Activated CD4-positive, alpha-beta T cell treated with anti-CD3 and anti-CD28 coated beads for 24 hours (primary cell): ENCODE measurements at places on chromosomes 16 and 17.

DNA sequence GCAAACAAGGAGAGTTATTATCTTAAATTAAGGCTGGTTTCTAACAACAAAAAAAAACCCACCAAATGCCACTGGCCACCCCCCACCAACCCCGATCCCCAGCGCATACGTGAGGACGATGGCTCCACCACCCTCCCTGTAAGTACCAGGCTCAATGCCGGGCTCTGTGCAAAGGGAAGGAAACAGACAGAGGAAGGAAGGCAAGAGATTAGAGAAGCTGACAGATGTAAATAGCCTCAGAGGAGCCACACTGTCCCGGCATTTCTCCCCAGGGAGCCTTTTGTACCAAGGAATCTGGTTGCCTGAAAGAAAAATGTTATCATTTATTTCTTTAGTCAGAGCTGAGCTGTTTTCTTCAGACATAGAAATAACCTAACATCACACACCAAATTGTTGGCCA, 13.1 kb downstream of the SOST start:
- DNase-seq: no peak

DNA sequence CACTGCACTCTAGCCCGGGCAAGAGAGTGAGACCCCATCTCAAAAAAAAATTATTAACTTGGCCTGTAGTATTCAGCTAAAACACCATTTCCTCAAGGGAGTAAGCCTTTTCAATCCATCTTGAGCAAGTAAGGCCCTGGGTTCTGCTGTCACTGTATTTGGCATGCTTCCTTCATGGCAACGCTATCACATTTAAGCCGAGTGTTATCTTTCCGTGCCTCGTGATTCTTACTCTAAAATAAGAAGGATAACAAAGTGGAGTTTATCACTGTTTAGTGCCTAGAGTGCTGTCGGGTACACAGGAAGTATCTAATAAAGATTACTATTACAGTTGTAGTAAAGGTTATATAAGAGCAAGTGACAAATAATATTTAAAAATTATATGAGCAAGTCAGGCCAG, 8.8 kb downstream of the VPS53 start:
- no peak for DNase-seq

DNA sequence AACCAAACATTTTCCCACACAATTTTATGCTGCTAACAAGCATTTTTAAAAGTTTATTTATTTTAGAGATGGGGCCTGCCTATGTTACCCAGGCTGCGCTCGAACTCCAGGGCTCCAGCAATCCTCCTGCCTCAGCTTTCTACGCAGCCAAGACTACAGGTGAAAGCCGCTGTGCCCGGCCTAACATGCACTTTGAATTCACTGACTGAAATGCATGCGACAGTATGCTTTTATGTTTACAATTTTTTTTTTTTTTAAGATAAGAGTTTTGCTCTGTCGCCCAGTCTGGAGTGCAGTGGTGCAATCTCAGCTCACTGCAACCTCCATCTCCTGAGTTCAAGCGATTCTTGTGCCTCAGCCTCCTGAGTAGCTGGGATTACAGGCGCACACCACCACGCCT, 47.8 kb downstream of the MAP1LC3B start:
- no peak for DNase-seq

- DNase-seq: no peak
These were observed 13.4 kb upstream of the APRT start for GRCh38 chr16:88825146-88825545.

GRCh38 chr17:46182961-46183360, 10.3 kb downstream of the KANSL1 start:
- no peak for DNase-seq

GRCh38 chr17:81930142-81931125, 2.9 kb upstream of the MAFG start:
- no peak for DNase-seq

GRCh38 chr16:66814734-66815133, 13.3 kb upstream of the TERB1 start:
- DNase-seq: no peak

GRCh38 chr16:89370081-89370511, 120.3 kb downstream of the ANKRD11 start:
- no peak for DNase-seq

DNA sequence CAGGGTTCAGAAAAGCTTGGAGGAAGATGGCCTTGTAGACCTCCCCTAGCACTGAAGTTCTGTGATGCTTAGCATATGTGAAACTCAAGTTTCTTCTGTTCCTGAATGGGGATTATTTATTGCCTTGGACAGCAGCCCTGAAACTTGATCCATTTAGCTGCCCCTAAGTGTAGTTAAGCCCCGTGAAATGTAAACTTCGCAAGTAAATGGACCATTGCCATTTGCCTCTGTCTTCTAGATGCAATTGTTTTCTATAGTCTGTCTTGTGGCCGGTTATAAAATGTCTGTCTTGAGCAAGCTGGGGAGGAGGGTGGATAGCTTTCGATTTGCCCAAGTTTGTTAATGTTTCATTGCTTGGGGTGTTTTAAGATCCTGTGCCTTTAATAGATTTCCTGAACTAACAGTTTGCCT, 261.8 kb downstream of the CDH13 start:
- no peak for DNase-seq

DNA sequence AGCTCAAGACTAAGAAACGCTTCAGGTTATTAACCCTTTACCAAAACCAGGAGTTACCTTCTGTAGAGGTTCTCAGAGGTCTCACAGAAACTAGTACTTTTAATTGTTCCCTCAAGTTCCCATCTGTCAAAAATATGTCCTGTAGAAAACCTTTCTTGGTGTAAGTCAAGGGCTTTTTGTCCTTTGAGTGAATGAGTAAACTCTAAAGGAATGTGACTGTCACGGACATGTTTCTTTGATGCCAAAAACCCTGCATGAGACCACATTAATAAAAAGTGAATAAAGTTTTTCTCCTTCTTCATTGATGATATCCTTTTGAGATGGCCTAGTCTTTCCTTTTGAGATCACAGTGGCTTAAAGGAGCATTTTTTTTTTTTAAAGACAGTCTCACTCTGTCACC, 102.9 kb downstream of the NLK start:
- DNase-seq: no peak

DNA sequence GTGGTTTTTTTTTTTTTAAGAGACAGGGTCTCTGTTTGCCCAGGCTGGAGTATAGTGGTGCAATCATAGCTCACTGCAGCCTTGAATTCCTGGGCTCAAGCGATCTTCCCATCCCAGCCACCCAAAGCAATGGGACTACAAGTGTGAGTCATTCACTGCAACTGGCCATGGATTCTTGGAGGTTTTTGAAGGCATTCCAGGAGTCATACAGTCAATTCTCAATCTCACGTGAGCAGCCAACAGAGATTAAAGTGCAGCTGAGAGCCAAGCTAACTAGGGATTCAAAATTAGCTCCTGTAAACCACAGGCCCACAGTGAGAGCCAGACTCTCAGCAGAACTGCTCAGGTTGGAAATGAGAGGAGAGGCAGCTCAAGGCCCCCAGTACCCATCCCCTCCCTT, 30.2 kb downstream of the XPO6 start:
- DNase-seq: no peak

GRCh38 chr17:56638591-56639051, 45.1 kb downstream of the NOG start:
- DNase-seq: no peak
